NCI-H526 treated with DMSO at 0.1 percent for 48 hours (cell line): ENCODE measurements at places on chromosomes 5 and 9.

DNA sequence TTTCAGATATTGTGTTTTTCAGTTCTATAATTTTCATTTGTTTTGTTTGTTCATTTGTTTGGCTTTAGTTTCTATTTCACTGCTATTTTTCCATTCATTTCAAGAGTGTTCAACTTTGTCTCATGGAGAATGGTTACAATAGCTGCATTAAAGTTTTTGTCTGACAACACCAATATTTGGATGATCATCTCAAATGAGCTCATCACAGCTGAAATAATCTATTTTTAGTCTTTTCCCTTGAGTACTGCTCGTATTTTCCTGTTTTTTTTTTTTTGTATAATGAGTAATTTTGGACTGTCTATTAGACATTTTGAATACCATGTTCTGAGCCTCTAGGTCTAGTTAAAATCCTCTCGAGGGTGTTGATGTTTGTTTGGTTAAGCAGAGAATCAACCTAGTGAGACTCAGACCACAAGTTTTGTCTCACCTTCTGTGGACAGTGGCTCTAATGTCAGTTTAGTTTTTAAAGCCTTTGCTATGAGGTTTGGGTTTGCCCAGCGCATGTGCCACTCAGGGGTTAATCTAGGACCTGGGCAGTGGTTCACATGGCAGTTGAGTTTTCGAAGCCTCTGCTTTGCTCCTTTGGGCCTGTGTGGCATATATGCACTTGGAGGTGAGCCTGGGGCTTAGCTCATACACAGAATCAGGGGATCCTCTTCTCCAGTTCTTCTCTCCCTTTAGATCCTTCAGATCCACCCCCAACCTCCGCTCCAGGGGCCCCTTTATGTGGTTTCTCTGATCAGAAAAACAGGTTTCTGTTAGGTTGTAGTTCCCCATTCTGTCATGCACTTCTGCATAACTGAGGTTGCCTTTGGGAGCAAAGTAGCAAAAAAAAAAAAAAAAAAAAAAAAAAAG, 79.8 kb downstream of the ARSB start:
- DNase-seq: no peak

DNA sequence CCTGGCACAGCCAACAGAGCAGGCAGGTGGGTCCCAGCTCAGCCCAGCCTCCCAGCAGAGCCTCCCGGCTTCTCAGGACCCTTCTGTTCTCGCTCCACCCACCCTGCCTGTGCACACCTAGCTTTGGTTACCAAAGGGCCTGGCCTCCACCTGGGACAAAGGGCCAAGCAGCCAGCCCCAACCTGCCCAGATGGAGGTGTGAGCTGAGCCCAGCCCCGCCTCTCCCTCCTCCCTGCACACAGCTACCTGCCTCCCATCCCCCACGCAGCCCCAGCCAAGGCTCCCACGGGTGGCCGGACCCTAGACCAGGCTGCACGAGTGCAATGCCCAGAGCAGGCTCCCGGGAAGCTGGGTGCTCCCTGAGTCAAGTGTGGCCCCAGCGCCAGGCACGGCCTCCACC, 5.6 kb downstream of the TPRN start:
- DNase-seq: no peak

- DNase-seq: no peak
Observed at GRCh38 chr5:149694007-149694406, 36.1 kb upstream of the PPARGC1B start.

- peak; percentile 2 for DNase-seq
Observed at GRCh38 chr5:66757219-66757833, 161.1 kb downstream of the MAST4 start.

DNA sequence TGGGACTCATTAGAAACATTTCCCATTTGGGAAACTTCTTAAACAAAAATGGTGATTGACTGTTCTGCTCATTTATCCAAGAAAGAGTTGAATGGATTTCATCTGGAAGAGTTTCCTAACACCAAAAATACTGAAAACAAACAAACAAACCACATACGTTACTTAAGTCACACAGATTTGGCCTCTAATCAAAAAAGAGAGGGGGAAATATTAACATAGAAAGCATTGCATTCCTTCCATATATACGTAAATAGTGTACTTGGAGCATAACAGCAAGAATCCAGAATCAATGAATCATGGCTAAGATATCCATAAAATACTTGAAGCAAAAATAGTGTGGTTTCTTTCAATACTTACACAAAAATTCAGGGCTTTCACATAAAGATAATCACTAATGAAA, 189.8 kb upstream of the MAP3K1 start:
- DNase-seq: no peak

- DNase-seq: no peak
Observed at GRCh38 chr9:3049636-3050035, 205.7 kb upstream of the PUM3 start.

- no peak for DNase-seq
Observed at GRCh38 chr9:22045423-22045822, 36.3 kb upstream of the CDKN2B start.

DNA sequence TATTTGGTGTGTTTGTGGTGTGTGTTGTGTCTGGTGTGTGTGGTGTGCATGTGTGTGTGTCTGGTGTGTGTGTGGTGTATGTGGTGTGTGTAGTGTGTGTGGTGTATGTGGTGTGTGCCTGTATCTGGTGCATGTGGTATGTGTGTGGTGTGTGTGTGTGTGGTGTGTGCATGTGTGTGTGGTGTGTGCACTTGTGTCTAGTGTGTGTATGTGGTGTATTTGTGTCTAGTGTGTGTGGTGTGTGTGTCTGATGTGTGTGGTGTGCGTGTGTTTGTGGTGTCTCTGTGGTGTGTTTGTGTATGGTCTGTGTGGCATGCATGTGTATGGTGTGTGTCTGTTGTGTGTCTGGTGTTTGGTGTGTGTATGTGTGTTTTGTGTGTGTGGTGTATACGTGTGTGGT, 71.1 kb downstream of the CACNA1B start:
- DNase-seq: no peak

- no peak for DNase-seq
Observed at GRCh38 chr5:157778121-157778805, 34.8 kb downstream of the LSM11 start.

GRCh38 chr9:77877976-77878375, 153.6 kb downstream of the GNAQ start:
- no peak for DNase-seq

- DNase-seq: no peak
Observed at GRCh38 chr5:65876970-65877369, 49.4 kb upstream of the ERBIN start.

DNA sequence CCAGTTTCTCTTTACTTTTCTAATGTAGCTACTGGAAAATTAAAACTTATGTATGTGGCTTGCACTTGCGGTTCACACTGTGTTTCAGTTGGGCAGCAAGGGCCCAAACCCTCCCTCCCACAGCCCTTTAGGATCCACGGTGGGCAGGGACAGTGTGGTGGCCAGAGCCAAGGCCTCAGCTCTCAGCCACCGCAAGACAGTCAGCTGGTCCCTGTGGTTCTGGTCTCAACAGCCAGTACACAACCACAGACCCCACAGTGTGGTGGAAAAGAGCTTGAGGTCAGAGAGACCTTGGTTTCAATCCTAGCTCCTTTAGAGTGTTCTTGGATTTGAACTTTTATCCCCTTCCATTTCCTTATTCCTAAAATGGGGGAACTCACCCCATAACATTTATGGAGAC, 153.0 kb upstream of the SMIM23 start:
- no peak for DNase-seq

GRCh38 chr9:99488131-99489059, 266.3 kb downstream of the SEC61B start:
- peak; percentile 2 for DNase-seq

DNA sequence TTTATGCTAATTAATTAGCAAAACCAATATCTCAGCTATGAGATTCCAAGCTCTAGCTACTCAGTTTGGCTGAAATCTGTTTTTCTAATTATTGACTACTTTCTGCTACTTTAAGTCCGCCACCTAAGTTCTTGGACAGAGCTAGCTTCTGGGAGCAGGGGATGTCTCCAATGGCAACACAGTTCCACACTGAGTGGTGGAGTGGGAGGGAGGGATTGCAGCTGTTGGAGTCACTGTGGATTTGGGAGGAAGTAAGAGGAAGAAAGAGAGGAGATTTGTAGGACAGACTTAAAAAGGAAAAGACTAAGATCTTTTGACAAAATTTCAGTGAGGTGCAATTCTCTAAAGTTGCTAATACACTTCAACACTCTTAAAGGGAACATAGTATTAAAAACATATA, 450.8 kb downstream of the NFIB start:
- no peak for DNase-seq

- no peak for DNase-seq
Observed at GRCh38 chr9:113313261-113313660, 10.1 kb upstream of the RNF183 start.

- DNase-seq: no peak
Observed at GRCh38 chr5:111892949-111893348, 136.0 kb upstream of the NREP start.

DNA sequence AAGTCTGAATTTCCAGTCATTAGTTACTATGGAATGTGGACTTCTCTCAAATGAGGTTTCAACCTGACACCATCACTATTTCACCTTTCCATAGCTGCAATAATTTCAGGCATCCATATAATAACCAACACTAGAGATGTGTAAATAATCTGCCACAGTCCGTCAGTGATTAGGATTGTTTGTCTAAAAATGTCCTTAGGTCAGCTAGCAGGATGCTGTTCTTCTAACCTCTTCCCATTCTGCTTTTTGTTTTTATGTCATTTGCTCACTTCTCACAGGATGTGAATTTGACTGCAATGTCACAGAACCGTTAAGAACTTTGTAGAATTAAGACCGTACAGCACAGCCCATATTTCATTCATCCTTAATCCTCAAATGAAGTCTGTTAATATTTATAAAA, 166.4 kb upstream of the RASA1 start:
- DNase-seq: no peak
